ENCODE measurements at places on chromosomes 11 and 22.

- DNase-seq: no peak
Observed at GRCh38 chr11:46393231-46393616, 1.6 kb upstream of the CHRM4 start.

DNA sequence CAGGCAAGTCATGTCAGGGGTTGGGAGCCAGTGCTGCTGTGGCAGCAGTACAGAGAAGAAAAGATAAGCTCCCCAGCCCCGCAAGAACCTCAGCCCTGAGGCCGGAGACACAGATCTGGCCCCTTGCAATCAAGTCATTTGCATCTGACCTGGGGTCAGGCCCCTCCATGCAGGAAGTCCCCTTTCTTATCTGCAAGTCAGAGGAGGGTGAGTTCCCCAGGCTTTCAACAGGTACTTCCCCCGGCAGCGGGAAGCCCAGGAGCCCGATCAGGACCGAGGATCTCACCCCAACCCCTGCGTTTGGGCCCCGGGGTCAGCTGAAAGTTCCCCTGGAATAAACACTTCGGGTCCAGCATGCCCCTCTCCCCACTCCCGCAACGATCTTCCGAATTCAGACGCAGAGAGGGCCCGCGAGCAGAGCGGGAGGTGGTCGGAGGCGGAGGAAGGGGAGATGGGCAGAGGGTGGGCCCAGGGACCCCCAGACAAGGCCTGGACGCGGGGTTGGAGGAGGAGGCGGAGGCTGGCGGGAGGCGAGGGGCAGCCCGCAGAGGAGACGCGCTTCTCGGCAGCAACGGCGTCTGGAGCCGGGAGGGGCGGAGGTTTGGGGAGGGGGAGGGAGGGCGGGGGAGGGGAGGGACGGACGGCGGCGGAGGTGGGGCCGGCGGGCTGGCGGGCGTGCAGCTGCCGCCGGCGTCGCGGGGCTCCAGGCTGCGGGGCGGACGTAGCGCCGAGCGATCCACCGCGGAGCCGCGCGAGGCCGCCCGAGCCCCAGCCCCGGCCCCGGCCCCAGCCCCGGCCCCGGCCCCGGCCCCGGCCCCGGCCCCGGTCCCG is at the start of gene TSPAN18:
Gene TSPAN18, plus strand, starts transcription at position 680 of the 831 bp plus-strand sequence. CDS start 179,455 bp downstream, outside the sequence.
- DNase-seq: no peak

DNA sequence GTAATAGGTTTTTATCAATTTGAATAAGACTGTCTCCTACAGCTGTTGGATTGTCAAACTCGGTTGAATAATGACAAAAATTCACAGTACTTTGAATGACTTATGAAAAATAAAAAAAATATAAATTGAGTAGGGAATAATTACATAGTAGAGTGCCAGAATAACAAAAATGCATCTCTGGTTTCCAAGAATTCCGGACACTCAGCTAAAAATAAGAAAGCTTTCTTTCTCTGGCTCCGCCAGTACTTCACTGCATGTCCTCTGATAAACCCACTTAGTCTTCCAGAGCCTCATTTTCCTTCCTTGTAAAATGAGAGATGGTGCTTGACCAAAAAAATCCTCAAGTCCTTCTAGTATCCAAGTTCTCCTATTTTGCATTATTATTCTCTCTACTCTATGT is 374.6 kb upstream of the LUZP2 start:
- no peak for DNase-seq

DNA sequence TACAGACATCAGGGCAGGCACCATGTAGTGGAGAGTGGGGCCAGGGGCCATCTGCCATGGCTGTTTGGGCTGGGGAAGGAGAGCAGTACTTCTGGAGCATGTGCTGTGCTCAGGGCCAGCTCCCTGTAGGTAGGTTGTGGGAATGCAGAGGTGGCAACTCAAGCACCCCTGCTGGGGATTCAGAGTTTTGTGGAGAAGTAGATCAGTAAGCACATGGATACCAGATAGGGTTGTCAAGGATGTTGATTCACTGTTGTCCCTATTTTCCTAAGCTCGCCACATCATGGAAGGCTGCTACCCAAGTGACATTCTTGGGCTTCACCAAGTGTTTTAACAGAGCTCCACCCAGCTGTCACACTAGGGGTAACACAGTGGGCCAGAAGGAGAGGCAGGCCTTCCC is 67.2 kb downstream of the BMAL1 start:
- DNase-seq: no peak

DNA sequence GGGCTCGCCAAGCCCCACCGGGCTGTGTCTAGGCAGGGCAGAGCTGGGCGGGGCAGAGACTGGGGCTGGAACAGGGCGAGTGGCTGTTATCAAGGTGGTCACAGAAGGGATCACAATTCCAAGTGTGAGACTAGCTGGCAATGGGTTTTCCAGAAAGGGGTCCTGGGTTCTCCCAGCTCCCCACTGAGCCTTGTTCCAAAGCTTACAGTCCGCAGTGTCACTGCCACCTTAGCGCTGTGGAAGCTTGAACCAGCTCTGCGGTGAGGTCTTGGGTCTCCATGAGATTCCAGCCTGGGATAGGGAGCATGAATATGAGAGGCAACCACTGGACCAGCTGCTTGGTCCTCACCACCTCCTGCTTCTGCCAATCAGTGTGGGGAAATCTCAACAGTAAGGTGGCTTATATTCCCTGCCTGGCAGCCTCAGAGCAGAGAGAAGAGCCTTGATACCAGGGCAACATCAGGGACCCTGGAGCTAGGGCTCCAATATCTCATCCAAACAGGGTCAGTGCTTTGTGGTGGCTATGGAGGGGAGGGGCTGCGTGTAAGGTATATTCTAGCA is 831 bp downstream of the CD44 start:
- DNase-seq: peak; percentile 79

- no peak for DNase-seq
Observed at GRCh38 chr11:131764126-131764525, 393.7 kb downstream of the NTM start.

DNA sequence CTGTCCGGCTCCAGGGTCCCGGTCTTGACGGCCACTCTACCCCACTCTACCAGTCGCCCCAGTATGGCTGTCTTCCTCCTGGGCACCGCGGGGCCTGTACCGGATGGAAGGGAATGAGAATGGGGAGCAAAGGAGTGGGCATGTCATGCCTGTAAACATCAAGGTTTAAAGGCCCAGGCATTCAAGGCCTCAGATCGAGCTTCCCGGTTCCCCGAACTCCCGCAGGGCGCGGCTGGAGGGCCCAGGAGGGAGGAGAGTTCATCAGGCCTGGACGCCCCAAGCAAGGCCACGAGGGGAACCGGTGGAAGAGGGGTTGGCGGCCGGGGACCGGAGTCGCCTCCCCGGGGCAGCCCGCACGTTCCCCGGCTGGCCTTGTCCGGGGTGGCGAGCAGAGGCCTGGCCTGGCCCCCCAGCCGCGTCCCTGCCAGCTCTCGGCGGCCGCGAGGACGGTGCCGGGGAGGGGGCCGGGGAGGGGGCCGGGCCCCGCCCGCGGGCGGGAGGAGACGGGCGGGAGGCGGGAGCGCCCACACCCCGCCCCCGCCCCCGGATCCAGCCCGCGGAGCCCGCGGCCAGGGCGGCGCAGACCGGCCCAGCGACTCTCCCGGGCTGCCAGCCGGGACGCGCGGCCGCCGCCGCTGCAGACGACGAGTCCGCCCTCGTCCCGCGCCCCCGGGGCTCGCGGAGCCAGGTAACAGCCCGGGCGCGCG is at the start of gene CDC42EP1:
Gene CDC42EP1, plus strand, starts transcription at position 580 of the 707 bp plus-strand sequence. CDS start 5,870 bp downstream, outside the sequence.
- DNase-seq: peak; percentile 79

GRCh38 chr11:58781345-58781744 is 49.6 kb upstream of the GLYAT start:
- no peak for DNase-seq

- DNase-seq: no peak
Observed at GRCh38 chr11:122900587-122901202, 18.1 kb downstream of the JHY start.

DNA sequence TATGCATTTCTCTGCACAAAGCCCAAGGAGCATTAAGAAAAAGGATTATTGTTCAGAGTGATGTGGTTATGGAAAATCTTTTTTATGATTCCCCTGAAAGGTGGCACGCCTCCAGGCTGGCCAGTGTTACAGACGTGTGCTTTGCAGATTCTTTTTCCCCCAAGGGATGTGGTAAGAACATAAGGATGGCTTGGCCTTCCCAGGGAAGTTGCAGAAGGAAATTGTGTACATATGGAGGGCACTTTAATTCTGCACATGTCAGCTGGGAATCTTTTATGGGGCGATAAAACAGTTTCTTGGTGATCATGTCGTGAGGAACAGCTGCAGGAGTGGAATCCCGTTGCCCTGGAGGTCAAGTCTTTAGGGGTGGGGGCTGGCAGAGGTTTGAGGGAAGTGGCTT is 9.7 kb downstream of the SMARCB1 start:
- no peak for DNase-seq

DNA sequence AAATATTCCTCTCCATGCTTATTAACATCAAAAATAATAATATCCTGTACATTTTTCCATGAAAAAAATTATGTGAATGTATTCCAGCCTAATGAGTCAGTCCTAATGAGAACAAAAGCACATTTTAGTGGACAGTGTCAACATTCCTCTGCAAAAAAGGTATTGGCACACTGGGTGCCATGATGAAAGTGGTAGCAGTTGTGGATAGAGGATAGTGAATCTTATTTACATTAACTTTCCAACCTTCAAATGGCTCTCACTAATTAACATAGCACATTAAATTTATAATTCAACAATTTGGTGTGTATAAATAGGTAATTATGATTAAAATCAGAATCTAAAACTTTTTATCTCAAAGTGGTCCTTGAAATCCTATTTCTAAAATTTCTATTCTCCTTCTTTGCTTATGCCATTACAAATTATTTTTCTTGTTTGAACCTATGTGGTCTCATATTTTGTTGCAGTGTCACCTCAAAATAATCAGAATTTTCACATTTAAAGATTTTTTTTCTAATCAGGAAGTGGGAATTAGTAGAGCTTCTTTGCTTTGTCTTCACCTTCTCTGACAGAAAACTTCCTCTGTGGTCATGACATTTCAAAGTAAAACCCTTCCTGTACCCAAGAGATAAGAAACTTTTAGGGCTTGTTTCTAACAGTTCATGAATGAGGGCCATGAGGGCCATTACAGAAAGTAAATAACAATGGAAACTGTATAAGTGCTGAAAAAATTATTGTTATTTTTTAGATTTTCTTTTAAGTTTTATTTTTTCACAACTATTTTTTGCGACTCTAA is 18.7 kb downstream of the SOX6 start:
- no peak for DNase-seq

DNA sequence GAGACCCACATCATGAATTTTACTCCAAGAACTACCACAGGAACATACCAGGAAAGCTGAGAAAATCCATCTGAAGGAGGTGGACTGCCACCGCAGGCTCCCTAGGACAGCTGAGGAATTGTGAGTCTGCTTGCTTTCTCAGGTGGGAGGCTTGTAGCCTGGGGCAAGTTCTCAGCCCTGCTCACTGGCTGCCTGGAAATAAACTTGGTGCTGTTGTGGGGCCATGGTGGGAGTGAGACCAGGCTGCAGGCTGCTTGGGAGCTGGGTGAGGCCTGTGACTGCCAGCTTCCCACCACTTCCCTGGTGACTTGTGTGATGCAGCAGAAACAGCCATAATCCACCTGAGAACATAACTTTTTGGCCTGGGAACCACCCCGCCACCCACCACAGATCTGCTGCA is 132.7 kb upstream of the RAG2 start:
- DNase-seq: no peak

DNA sequence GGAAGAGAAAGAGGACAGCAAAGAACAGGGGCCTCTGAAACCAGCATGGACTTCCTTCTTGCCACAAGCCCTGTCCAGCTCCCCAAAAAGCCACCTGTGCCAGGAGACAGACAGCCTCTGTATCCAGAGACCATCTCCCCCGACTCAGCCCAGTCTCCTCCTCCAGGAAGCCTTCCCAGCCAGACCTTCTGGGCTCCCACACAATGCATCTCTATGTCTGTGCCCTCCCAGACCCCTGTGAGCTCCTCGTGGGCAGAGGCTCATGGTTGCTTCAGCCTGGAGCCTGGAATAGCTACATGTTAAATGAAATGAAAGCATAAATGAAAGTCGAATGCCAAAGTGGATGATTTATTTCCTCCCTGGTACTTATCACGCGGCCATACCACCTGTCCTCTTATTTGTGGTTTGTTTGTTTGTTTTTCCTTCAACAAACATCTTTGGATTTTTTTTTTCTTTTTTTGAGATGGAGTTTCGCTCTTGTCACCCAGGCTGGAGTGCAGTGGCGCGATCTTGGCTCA is 7.3 kb upstream of the ARAP1 start:
- DNase-seq: no peak

- DNase-seq: no peak
Observed at GRCh38 chr22:44599500-44600140, 101.6 kb upstream of the RTL6 start.

DNA sequence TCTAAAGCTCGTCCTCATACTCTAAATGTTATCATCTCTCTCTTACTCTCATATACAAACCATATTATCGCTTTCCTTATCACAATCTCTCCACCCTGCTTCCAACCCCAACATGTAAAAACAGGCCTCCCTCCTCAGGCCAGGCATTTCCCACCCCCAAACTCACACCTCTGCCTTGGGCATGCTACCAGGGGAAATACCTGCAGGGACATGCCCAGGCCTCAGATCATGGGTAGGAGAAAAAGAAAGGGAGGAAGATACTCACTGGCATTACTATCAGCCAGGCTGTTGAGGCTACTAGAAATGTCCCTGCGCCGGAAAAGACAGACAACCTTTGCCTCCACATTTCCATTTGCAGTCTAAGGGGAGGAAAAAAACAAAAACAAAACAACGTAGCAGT is 1.8 kb downstream of the MTA2 start:
- DNase-seq: no peak

- DNase-seq: no peak
Observed at GRCh38 chr11:95121698-95122097, 32.1 kb downstream of the ENDOD1 start.

GRCh38 chr22:47126344-47126811 is 363.9 kb downstream of the TBC1D22A start:
- no peak for DNase-seq

GRCh38 chr22:17853073-17853472 is 78.8 kb upstream of the BID start:
- DNase-seq: peak; percentile 77

GRCh38 chr11:66228521-66228920 is 39.9 kb upstream of the RAB1B start:
- DNase-seq: no peak

DNA sequence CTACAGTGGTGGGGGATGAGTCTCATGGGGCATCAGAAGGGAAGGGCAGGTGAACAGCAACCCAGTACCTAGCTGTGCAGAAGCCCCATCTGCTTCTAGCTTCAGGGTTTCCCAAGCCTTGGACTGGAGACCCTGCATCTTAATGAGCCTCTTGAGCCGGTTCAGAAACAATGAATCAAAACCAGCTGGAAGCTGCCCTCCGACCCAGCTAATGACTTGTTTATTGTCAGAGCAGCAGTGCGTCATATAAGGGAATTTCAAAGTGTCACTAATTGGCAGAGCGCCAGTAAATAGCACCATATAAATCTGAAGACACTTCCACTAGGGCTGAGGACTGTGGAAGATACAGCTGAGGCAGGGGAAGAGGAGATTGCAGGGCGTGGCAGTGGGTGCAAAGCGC is 57.5 kb downstream of the RPUSD4 start:
- DNase-seq: no peak

GRCh38 chr11:118448294-118448693 is 12.0 kb downstream of the KMT2A start:
- DNase-seq: no peak

Data from right forelimb (tissue), 1 donor.